ENCODE measurements at places on chromosomes 16 and 17.

DNA sequence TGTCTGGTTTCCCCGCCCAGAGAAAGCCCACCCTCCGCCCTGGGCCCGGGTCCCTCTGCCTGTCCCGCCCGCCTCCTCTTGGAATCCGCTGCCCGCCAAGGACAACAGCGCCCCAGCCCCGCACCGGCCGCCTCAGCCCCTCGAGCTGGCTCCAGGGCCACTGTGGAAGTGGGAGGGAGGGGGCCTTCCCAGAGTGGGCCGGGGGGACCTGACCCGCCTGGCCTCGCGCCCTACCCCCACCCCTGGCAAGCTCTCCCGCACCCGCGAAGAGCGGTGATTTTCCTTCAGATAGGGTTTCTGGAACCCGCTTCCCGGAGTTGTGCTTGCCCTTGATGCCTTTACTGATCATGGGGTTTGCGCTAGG is 2.3 kb upstream of the CBX8 start:
- no peak for DNase-seq

DNA sequence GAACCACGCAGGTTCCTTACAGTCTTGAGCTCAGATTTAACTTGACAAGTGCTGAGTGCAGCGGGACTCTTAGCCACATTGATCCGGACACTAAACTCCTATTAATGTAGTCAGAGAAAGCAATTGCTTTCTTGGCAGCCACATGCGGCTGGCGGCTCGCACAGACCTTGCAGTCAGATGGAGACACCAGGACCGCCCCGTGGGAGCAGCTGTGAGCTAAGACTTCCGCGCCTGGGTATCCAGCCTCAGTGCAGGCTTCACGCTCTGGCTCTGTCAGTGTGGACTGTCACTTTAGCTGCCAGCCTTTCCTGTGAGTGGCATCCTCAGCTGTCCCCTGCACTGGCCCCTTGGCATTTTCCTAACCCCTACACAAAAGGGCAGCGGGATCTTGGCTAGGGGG is 80.9 kb upstream of the NLRP1 start:
- no peak for DNase-seq

DNA sequence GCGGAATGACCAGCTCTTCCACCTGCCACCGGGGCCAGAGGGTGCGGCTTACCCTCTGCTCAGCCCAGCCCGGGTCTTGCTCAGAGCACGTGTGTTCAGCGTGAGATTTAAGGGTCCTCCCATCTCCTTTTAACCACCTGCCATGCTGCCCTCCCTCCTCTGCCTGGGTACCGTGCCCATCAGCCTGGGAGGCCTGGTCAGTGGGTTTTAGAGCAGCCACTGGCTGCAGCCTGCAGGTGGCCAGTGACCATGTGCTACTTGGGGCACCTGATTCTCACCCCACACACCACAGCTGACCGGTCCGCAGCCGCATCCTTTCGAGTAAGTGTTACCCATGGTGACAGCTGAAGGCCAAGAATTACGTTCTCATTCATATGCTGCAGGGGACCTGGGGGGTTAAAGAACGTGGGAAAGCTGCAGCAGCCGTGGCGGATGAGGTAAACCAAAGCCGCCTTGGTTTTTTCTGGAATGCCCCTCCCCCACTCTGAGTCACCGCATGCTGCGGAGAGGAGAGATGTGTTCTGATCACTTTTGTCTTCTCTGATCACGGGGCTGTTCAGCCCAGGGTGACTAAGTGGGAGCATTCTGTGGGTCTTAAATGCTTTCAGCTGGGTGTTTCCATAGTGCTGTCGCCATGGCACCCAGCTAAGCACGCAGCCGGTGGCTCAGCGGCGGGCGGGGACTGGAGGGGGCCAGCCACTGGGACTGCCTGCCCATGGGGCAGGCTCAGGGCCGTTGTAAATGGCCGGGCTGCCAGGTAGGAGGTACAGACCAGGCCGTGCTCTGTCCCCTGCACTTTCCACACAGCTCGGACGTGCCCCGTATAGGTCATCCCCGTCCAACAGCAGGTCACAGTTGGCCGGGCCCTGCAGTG is 59.8 kb downstream of the BAIAP2 start:
- DNase-seq = peak; percentile 100

DNA sequence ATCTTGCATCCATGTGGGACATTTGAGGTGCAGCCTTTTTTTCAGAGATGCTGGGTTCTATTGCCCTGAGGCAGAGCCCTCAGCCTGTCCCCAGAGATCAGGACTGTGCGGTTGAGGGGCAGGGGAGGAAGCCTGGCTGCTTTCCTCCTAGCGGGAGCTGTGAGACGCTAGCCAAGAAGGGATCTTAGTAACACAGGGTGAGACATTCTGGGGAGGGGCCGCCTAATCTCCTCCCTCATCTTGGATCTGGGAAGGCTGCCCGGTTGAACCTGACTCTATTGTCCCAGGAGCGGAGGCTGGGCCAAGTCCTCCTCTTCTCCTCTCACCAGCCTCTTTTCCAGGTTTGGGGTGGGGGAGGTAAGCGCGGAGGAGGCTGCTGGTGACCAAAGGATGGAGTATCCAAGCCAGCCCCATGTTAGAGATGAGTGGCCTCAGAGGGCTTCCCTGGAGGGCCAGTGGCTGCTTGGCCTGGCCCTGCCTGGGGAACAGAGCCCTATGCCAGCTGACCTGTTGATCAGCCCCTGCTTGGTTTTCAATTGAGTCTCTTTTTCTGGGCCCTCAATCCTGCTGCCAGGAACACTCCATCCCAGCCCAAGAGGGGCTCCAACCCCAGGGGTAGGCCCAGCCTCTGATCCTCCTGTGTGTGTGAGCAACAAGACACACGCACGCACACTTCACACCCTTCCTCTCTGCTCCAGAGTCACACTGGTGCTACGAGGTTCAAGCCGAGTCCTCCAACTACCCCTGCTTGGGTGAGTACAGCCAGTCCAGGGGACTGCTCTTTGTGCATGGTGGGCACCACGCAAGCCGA is 5.0 kb downstream of the CA4 start:
- peak; percentile 31 for DNase-seq

Data from fibroblast of villous mesenchyme (primary cell).